Glutamatergic neuron (in vitro differentiated cells): ENCODE measurements at places on chromosomes 2 and 18. TPM values are rescaled to one million over a fixed set of nuclear protein-coding genes. Genes with fewer than 3 reads are reported as not detected.

DNA sequence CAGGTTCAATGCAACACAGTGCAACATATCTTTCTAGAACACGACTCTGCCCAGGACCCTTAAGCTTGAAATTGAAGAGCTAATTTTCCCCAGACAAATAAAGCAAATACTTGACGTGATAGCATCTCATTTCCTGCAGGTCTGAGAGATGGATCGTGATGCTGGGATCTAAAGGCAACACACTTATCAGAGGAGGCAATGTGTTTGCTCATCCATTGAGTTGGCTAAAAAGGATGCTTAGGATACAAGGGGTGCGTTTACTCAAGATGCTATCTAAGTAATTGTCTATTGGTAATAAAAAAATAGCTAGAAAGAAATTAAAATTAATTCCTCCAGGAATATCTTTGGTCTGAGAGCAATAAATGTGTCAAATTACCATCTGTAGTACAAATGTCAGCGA is 129.0 kb downstream of the SOCS6 start:
- peaks cover 4% of the 10 kb centered on the region for H3K27me3 ChIP-seq
- no peak overlapping the region for H3K4me3 ChIP-seq
- no peak for DNase-seq

- no peak for DNase-seq
- H3K4me3 ChIP-seq: no peak overlapping the region
- no peaks in the 10 kb centered on the region for H3K4me1 ChIP-seq
- no peaks in the 10 kb centered on the region for H3K36me3 ChIP-seq
- H3K27me3 ChIP-seq: peaks cover 1% of the 10 kb centered on the region
These were observed 9.4 kb upstream of the NEURL3 start for GRCh38 chr2:96514521-96514920.

Gene SERPINE2
- 24.6 TPM for total RNA-seq

Gene MYO5B
- 2.7 TPM for total RNA-seq

Gene CD8B2
- total RNA-seq: not detected

Gene ACVR2A
- total RNA-seq: 110 TPM

DNA sequence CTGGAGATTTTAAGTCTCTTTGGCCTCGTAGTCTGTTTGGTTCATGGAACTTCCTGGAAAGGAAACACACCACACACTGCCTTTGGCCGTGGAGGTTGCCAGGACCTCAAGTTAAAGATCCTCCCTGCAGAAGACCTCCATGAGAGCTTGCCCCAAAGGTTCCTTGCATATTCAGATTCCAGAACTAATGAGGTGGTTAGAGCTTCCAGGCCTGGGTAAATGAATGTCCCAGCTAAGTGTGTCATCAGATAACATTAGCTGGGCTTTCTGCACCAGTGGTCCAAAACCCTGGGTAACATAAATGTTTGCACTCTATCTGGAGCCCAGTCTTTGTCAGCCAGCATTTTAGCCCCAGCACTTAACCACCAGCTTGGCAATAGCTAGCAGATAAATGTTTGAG is 122.1 kb upstream of the EML6 start:
- no peak overlapping the region for H3K27ac ChIP-seq
- H3K36me3 ChIP-seq: peaks cover 13% of the 10 kb centered on the region
- H3K27me3 ChIP-seq: peaks cover 7% of the 10 kb centered on the region
- peaks cover 48% of the 10 kb centered on the region for H3K4me1 ChIP-seq
- no peak for DNase-seq

DNA sequence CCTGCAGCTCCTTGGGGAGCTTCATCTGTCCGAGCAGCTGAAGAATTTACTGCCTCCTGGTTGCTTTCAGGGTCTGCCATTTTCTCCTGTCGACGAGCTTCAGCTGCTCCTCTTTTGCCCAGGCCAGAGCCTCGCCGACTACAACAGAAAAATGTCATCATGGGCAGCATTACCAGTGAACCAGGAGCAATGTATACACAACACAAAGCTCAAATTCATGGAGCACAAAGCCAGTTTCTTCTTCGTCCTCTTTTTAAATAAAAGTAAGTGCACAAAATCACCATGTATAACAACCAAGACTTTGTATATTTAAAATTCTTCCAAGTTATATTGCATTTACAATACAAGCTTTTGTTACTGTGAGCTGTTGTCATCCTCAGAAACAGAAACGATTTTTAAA is 85.0 kb downstream of the TRIP12 start:
- H3K4me3 ChIP-seq: no peak overlapping the region
- H3K4me1 ChIP-seq: peaks cover 6% of the 10 kb centered on the region
- H3K27ac ChIP-seq: peak overlapping the region; percentile 45
- peaks cover 3% of the 10 kb centered on the region for H3K36me3 ChIP-seq
- DNase-seq: no peak

Gene KDSR
- 31.1 TPM for total RNA-seq

Gene SYT4
- total RNA-seq: 232 TPM

Gene AKAIN1
- 14.1 TPM for total RNA-seq

DNA sequence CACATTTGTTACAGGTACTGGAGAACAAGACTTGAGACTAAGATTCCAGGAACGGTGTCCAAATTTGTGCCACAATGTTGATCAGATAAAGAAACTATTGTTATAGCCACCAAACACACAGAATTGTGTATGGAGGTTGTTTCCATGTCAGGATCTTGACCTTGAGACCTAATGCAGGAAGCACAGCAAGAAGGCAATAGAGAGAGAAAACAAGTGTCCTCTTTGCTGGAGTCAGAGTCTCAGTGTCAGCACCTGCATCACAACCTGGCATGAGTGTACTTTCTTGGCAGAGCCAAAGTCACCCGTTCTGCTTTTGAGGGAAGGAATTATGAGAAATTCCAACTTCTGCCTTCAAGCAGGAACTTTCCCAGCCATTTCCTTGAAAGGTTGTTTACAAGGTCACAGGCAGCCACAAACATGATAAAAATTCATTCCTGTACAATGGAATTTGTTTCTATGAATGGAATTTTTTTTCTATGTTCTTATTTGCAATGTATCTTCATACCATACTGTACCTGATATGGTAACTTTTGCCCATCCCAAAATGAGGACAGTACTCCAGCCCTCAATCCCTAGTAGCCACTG is 118.4 kb downstream of the PKP4 start:
- H3K4me1 ChIP-seq: no peaks in the 10 kb centered on the region
- H3K27me3 ChIP-seq: no peaks in the 10 kb centered on the region
- no peak overlapping the region for H3K4me3 ChIP-seq
- H3K27ac ChIP-seq: no peak overlapping the region
- H3K36me3 ChIP-seq: peaks cover 17% of the 10 kb centered on the region
- DNase-seq: no peak

DNA sequence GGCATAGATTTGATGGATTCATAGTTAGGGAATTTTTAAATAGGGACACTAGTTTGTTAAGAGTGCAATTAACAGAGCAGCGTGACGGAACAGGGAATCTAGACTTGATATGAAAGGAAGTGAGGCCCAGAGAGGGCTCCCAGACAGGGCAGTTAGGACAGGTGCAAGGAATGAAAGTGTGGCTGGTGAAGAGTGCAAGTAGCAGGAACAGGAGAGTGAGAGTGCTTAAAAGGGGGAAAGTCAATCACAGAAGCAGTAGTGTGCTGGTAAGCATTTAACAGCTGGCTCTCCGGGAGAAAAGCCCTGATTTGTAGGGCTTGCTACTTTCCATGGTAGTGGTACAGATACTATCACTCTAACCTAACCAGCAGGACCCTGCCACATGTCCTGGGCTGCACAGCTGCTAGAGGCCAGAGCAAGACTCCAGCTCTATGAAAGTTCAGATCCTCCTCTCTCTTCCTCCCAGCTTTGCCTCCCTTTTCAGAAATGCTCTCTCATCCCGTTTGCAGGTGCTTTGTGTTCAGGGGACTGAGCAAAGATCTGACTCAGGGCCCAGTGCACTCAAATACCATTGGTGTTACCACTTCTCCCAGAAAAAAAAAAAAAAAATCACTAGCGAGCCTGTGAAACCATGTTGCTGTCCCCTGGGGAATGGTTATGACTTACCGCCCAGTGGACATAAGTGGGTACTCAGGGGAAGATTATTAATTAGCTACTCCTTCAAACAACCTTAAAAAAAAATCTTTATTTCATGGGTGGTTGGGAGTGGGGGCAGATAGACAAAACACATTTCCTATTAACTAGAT is 18.1 kb upstream of the GCFC2 start:
- no peak overlapping the region for H3K4me3 ChIP-seq
- H3K27me3 ChIP-seq: peaks cover 1% of the 10 kb centered on the region
- H3K4me1 ChIP-seq: peaks cover 6% of the 10 kb centered on the region

DNA sequence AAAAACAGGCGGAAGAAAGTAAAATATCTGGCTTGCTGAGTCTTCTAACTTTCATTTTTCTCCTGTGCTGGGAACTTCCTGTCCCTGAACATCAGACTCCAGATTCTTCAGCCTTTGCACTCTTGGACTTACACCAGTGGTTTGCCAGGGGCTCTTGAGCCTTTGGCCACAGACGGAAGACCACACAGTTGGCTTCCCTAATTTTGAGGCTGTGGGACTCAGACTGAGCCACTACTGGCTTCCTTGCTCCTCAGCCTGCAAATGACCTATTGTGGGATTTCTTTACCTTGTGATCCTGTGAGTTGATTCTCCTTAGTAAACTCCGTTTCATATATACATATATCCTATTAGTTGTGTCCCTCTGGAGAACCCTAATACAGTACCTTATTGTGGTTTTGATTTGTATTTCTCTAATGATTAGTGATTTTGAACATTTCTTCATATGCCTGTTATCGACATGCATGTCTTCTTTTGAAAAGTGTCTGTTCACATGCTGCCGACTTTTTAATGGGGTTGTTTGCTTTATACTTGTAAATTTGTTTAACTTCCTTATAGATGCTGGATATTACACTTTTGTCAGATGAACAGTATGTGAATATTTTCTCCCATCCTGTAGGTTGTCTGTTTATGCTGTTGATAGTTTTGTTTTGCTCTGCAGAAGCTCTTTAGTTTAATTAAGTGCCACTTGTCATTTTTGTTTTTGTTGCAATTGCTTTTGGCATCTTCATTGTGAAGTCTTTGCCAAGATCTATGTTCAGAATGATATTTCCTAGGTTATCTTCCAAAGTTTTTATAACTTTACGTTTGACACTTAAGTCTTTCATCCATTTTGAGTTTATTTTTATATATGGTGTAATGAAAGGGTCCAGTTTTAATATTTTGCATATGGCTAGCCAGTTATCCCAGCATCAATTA is 348.8 kb upstream of the SETBP1 start:
- no peaks in the 10 kb centered on the region for H3K36me3 ChIP-seq
- H3K27ac ChIP-seq: no peak overlapping the region

- no peak overlapping the region for H3K4me3 ChIP-seq
- peaks cover 1% of the 10 kb centered on the region for H3K27me3 ChIP-seq
- H3K27ac ChIP-seq: no peak overlapping the region
- H3K36me3 ChIP-seq: no peaks in the 10 kb centered on the region
- DNase-seq: no peak
These were observed 46.3 kb upstream of the CREB1 start for GRCh38 chr2:207483477-207483876.

Gene SLC4A5
- 8.2 TPM for total RNA-seq

- H3K27me3 ChIP-seq: no peaks in the 10 kb centered on the region
- H3K4me3 ChIP-seq: no peak overlapping the region
- peaks cover 8% of the 10 kb centered on the region for H3K4me1 ChIP-seq
- peaks cover 15% of the 10 kb centered on the region for H3K36me3 ChIP-seq
- no peak for DNase-seq
- no peak overlapping the region for H3K27ac ChIP-seq
These were observed 48.4 kb upstream of the BCL2L11 start for GRCh38 chr2:111072220-111072871.
